ENCODE measurements at places on chromosomes 7 and 10. TPM values are rescaled to one million over a fixed set of nuclear protein-coding genes. Genes with fewer than 3 reads are reported as not detected.

DNA sequence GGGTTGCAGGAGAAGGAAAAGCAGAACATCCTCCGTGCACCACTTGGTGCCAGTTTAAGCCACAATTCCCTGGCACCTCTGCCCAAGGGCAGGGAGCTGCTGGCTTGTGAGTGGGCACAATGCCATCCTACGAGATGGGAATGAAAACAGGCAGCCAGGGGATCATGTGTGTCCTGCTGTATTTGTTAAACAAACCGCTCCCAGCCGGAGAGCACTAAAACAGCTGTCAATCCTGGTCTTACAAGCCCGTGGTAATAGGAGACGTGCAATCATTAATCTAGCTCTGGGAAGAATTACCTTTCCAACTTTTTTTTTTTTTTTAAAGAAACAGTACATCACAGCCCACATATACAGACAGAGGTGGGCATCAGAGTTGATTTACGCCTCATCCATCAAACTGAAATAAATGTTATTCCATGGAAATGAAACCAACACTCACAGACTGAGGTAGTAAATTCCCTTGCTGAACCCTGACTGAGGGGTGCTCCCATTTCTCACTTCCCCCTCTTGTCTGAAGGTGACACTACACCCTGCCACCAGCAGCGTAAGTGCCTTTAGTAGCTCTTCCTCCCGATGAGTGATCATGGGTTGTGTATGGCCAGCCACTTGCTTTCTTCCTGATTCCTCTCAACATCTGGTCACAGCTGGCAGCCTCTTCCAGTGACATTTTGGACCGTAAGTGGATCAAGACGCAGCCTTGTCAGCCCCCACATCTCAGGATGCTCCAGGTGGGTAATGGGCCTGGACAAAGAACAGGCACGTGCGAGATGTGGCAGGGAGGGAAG is 143.8 kb downstream of the TEX36 start:
- DNase-seq, result peak; percentile 25

GRCh38 chr7:6175645-6176044 is 96.8 kb downstream of the CYTH3 start:
- DNase-seq, result no peak

GRCh38 chr10:43310872-43311271 is 44.0 kb upstream of the RASGEF1A start:
- no peak for DNase-seq

DNA sequence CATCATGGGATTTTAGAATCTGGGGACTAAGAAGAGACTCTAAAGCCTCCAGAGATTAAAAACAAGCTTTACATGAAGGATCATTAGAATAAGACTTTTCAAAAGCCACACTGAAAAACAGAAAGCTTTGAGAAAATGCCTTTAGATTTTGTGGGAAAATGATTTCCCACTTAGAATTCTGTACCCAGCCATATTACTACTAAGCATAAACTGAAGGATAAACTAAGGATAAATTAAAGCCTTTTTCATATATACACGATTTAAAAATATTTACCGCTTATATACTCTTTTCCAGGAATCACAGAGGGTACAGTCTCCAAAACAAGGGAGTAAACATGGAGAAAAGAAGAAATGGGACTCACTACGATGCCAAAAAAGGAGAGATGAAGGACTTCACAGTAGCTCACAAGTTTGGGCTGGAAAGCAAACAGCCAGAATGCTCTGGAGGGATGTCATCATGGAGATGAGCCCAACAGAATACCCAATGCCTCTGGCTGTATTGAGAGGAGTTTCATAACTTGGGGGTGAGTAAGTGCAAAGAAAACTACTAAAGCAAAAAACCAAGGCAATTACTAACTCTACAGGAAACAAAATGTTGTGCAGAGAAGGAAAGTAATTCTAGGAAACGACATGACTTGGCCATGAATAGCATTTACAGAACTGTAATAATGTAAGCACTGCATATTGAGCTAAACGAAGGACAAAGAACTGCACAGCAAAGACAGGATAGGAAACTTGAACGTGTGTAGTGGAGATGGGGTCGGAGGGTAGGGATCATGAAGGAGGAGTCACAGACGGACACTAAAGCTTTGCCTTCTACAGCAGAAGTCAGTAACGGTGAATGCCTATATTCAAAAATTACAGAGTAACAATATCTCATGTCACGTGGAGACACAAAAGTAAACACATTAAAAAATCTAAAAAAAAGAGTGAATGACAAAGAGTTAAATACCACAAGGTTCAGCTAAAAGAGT is 61.4 kb upstream of the ASAH2 start:
- no peak for DNase-seq

DNA sequence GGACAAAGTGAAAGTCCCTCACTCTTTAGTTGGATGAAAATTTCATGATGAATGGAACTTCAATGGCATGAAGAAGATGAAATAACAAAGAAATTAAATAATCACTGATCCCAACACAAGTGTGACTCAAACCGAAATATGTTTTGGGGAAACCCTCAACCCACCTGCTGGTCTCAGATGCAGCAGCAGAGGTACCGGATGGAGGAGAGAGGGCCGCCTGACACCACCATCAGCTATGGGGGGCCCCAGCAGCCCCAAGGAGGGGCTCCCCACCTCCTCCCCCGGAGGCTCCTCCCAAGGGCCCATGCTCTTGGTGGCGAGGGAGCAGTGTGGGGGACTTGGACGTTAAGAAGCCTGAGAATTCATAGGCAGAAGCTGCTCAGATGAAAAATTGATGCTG is 137.2 kb upstream of the ADARB2 start:
- no peak for DNase-seq

DNA sequence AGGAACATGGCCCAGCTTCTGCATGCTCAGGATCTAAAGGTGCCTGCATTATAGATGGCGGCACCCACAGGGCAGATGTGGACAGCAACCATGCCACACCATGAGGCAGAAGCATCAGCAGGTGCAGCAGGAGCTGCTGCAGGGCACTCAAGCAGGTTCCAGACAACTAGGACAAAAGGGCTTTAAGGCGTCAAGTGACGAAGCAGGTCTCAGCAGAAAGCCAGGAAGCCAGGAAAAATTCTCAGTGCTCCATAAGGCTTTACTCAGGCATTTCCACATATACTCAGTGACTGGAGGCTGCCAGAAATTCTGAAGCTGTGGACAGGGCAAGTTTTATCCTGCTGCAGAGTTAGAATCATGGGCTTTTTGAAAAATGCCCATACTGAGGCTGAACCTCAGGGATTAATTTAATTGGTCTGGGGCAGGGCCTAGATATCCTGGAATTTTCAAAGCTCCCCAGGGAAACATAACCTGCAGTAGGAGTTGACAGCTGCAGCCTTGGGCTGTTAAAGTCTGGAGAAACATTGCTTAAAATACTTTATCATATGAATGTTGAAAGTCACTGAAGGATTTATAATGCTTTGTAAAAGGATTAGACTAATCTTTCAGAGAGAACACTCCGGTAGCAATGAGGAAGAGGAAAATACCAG is 68.1 kb upstream of the RNF148 start:
- no peak for DNase-seq

- DNase-seq, result no peak
Observed at GRCh38 chr10:110857265-110858171, 14.2 kb upstream of the PDCD4 start.

GRCh38 chr10:24825551-24825950 is 101.9 kb upstream of the ARHGAP21 start:
- no peak for DNase-seq

- no peak for DNase-seq
Observed at GRCh38 chr10:68112837-68113236, 3.5 kb downstream of the MYPN start.

GRCh38 chr10:4046712-4047354 is 261.8 kb upstream of the KLF6 start:
- DNase-seq, result no peak

DNA sequence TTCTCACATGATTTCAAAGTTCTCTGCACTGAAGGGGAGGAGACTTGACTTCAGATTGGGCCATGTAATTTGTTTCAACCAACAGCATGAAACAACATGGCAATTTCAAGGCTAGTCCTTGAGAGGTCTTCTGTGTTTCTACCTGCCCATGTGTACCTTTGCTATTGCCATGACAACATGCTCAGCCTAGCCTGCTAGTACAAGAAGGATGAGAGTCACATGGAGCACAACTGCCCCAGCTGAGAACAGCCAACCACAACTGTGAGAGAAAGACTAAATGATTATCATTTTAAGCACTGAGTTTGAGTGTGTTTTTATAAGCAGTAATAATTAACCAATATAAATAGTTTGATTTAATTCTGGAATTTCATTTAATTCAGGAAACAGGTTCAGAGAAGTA is 41.9 kb downstream of the ANKMY2 start:
- no peak for DNase-seq

DNA sequence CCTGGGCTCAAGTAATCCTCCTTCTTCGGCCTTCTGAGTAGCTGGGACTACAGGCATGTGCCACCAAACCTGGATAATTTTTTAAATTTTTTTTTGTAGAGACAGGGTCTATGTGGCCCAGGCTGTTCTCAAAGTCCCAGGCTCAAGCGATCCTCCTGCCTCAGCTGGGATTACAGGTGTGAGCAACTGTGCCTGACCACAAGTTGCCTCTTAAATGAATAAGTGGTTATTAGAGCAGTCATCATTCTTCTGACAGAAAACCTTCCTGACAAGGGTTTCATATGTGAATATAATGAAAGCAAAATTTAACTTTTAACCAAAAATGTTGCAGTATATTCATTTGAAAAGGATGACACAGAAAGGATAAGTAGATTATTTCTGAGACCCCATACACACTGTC is 532.5 kb downstream of the GRM8 start:
- DNase-seq, result no peak

GRCh38 chr10:5565205-5565545 is 40.4 kb downstream of the CALML3 start:
- DNase-seq, result peak; percentile 2

DNA sequence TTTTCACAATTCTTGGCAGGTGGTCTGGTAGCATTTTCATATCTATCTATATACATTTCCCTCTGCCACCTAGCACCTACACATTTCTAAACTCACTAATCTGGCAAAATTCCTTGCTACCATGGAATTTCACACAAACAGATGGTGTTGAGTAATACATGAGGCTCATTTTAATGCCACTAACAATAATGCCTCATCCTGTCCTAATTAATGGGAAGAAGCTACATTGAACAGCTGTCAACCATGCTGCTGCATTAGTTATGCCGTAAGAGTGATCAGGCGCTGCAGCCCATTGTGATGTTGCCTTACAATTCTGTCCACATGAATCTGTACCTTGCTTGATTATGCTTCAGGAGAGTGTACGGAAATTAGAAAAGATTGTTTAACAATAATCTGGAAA is 23.2 kb downstream of the COL1A2 start:
- DNase-seq, result no peak

DNA sequence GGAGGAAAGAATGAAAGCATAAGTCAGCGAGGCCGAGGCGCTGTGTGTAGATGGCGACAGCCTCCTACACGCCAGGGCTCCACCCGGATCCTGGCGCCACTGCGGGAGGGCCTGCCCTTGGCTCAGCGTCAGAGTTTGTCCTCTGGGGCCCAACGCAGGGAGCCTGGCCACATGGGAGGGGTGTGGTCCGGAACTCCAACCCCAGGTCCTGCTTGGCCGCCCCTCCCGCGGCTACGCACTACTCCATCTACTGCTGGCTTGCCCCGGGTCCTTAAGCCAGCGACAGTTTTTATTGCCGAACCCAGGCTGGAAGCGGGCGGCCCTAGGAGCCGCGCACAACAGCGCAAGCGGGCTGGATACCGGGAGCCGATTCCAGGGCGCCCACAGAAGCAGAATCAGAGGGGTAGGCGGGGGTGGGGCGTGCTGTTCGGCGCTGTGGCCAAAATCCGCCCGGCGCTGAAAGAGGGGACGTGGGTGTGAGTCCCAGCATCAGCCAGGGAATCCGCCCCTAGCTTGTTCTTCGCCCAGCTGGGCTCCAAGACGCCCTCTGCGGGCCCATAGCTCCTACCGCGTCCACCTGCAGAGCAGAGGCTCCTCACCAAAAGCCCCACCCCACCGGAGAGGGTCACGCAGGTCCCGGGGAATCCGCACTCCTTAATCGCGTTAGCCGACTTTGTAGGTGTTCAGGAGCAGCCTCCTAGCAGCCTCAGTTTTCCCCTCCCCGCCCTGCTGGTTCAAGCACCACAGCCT is 4.5 kb downstream of the KAZALD1 start:
- DNase-seq, result peak; percentile 83

- no peak for DNase-seq
Observed at GRCh38 chr7:98668255-98668654, 51.2 kb downstream of the NPTX2 start.

GRCh38 chr10:63423494-63423893 is 42.3 kb downstream of the JMJD1C start:
- DNase-seq, result no peak

GRCh38 chr10:124791547-124792348 is at the start of gene EEF1AKMT2:
Gene EEF1AKMT2, minus strand, starts transcription at chr10:124791887. Its CDS starts 54 bp downstream, at chr10:124791833.
- peak; percentile 84 for DNase-seq

- no peak for DNase-seq
Observed at GRCh38 chr10:34200355-34200901, 614.7 kb downstream of the PARD3 start.

- no peak for DNase-seq
Observed at GRCh38 chr10:123798856-123799255, 92.8 kb downstream of the CPXM2 start.

GRCh38 chr7:90669492-90669891 is 73.4 kb downstream of the CDK14 start:
- no peak for DNase-seq

DNA sequence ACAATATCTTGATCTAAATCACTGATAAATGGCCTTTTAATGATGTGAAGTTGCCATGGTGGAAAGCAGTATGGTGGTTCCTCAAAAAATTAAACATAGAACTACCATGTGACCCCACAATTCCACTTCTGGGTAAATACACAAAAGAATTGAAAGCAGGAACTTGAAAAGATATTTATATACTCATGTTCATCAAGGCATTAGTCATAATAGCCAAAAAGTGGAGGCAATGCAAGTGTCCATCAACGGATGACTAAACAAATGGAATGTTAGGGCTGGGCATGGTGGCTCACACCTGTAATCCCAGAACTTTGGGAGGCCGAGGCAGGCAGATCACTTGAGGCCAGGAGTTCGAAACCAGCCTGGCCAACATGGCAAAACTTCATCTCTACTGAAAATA is 2.0 kb upstream of the DNAJC12 start:
- no peak for DNase-seq

GRCh38 chr7:146894927-146895326 is 778.3 kb downstream of the CNTNAP2 start:
- DNase-seq, result no peak

GRCh38 chr7:96388620-96389383 is 66.9 kb upstream of the SLC25A13 start:
- no peak for DNase-seq

DNA sequence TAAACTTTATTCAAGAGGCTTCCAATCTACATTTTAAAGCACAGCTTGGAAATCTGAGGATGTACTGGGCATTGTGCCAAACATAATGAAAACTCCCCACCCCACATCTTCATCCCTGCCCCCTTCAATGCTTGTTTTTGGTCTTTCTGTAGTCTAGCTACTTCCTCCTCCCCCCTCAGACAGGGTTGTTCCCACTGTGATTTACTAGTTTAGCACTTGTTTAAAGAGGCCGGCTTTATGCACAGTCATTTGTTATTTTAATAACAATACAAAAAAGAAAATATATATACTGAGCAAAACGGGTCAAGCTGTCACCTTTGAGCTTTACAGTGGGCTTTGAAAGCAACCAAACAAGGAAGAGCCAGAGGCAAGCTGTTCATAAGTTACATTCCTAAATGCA is 132.6 kb downstream of the CHRM2 start:
- DNase-seq, result no peak

Gene SPDYE11
- total RNA-seq, result not detected

Gene BPGM
- 13.9 TPM for total RNA-seq

Gene CUX1
- 125 TPM for total RNA-seq

Gene PAX4
- total RNA-seq, result not detected

Gene C10orf105
- total RNA-seq, result 0.05 TPM

Gene EPO
- not detected for total RNA-seq

Gene VTI1A
- total RNA-seq, result 20.5 TPM

Gene IPMK
- total RNA-seq, result 2.3 TPM

Gene CPA2
- total RNA-seq, result not detected

All from left ventricle myocardium inferior (tissue), 1 donor.